ENCODE measurements at places on chromosomes 2 and 18. TPM values are rescaled to one million over a fixed set of nuclear protein-coding genes. Genes with fewer than 3 reads are reported as not detected.

RBM44 gene
- total RNA-seq = 0.63 TPM

GRCh38 chr18:58247363-58247834 lies 203.4 kb downstream of the NEDD4L start:
- H3K4me1 ChIP-seq = peaks cover 30% of the 10 kb centered on the region
- peaks cover 5% of the 10 kb centered on the region for H3K36me3 ChIP-seq
- DNase-seq = no peak
- H3K4me3 ChIP-seq = peak overlapping the region; percentile 48
- no peak overlapping the region for H3K27ac ChIP-seq

GRCh38 chr18:50696929-50697328 lies 122.9 kb downstream of the MRO start:
- H3K4me3 ChIP-seq = no peak overlapping the region
- H3K36me3 ChIP-seq = no peaks in the 10 kb centered on the region
- no peak overlapping the region for H3K27ac ChIP-seq
- H3K4me1 ChIP-seq = no peaks in the 10 kb centered on the region
- DNase-seq = no peak

- peak overlapping the region; percentile 11 for H3K27ac ChIP-seq
- no peaks in the 10 kb centered on the region for H3K36me3 ChIP-seq
- H3K4me1 ChIP-seq = peaks cover 16% of the 10 kb centered on the region
Observed at GRCh38 chr2:173990970-173991819, 26.0 kb upstream of the SP3 start.

DNA sequence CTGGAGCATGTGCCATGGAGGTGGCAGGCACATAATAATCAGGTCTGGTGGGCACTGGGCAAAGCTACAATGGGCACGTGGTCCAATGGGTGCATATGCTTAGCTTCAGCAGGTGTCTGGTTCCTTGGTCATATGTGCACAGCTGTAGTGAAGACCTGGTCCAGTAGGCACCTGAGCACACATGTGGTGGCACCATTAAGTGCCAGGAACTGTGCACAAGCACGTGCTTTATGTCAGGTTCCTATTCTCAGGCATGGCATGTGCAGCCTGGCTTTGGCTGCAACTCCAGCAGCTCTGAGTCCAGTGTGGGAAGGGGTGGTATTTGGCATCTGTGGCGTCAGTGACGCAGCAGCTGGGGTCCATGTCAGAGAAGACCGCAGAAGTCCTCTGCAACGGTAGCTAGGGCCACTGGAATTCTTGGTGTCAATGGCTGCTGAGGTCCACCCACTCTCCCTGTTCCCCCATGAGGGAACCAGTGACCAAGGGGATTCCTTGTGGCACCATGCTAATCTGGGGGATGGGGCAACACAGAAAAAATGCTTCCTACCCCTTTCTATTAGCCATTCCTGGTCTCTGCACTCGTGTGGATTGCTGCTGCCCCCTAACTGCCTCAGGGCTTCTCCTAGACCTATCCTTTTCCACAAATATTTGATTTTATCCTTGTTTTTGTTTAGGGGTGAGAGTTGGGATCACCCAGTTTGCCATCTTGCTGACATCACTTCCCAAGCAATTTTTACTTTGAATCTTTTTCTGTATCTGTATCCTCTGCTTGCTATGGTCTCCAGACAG lies 262.9 kb upstream of the MAP2 start:
- H3K4me1 ChIP-seq = no peaks in the 10 kb centered on the region
- H3K27ac ChIP-seq = no peak overlapping the region
- no peak for DNase-seq

GRCh38 chr2:239101807-239102206 lies 253.9 kb downstream of the TWIST2 start:
- no peak overlapping the region for H3K4me3 ChIP-seq
- no peaks in the 10 kb centered on the region for H3K4me1 ChIP-seq
- no peak overlapping the region for H3K27ac ChIP-seq
- peaks cover 4% of the 10 kb centered on the region for H3K36me3 ChIP-seq
- no peaks in the 10 kb centered on the region for H3K27me3 ChIP-seq

NEU2 gene
- not detected for total RNA-seq

GKN1 gene
- total RNA-seq = not detected

GRCh38 chr2:73021371-73022010 lies 50.0 kb downstream of the SFXN5 start:
- no peak overlapping the region for H3K4me3 ChIP-seq
- H3K27ac ChIP-seq = peak overlapping the region; percentile 47
- peaks cover 6% of the 10 kb centered on the region for H3K36me3 ChIP-seq

CLIP4 gene
- total RNA-seq = 22.1 TPM

TXNDC2 gene
- 0.11 TPM for total RNA-seq

DNA sequence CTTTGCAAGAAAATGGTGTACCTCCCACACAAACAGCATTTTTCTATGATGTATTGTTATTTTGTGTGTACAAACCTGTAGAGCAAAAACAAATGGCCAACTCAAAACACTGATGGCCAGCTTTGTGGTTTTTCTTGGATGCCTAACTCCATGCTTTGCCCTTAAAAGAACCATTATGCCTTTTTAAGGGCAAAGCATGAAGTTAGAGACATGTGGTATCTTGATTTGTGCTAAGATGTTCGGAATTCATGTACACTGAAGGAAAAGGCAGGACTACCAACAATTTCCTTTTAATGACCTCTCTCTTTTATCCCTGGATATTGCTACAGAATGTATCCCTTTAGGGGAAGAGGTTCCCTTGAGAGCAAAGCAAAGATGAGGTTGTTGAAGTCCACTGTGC lies 273.6 kb downstream of the SCG2 start:
- H3K27me3 ChIP-seq = no peaks in the 10 kb centered on the region
- H3K4me3 ChIP-seq = no peak overlapping the region
- H3K27ac ChIP-seq = no peak overlapping the region
- H3K4me1 ChIP-seq = no peaks in the 10 kb centered on the region

DNA sequence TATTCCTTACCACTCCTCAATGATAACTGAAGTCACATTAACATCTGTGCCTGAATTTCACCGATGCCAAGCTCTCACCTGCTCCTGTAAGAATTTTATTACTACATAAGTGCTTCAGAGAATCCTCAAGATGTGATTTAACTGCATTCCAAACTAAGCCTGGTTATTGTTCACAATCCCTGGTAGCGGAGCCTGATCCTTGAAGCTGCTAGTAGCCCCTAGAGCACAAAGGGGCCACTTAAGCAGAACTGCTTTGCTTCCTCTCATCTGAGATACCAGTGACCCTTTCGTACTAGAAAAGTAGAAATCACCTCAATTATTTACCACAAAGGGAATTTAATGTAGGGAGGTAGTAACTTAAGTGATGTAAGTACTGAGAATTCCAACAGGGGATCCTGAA lies 529.6 kb downstream of the CPS1 start:
- H3K36me3 ChIP-seq = no peaks in the 10 kb centered on the region
- no peak for DNase-seq
- no peaks in the 10 kb centered on the region for H3K4me1 ChIP-seq
- no peak overlapping the region for H3K27ac ChIP-seq

TPO gene
- not detected for total RNA-seq

DNA sequence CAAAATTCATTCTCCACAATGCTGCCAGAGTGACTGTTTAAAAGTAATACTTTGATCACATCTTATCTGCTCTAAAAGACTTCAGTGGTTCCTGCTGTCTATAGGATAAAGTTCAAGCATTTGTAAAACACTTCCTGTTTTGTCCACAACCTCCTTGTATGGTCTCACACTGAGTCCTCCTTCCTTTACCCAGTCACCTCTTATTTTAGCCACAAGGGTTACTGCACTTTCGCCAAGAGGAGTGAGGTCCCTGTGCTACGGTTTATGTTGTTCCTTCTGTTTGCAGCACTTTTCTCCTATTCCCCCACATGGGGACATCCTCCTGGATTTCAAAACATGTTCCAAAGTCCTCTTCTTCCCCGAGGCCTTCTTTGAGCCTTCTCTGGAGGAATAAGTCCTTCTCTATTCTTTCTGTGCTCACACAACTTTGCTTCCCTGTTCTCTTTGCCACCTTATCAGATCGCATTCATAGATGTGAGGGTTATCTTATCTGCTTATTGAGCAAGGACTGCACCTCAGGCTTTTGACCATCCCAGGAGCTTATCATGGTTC lies 112.2 kb upstream of the NABP1 start:
- H3K27me3 ChIP-seq = peaks cover 23% of the 10 kb centered on the region
- H3K4me3 ChIP-seq = no peak overlapping the region
- no peak overlapping the region for H3K27ac ChIP-seq

CCDC74B gene
- 1.7 TPM for total RNA-seq

TCF4 gene
- total RNA-seq = 73.5 TPM

DNA sequence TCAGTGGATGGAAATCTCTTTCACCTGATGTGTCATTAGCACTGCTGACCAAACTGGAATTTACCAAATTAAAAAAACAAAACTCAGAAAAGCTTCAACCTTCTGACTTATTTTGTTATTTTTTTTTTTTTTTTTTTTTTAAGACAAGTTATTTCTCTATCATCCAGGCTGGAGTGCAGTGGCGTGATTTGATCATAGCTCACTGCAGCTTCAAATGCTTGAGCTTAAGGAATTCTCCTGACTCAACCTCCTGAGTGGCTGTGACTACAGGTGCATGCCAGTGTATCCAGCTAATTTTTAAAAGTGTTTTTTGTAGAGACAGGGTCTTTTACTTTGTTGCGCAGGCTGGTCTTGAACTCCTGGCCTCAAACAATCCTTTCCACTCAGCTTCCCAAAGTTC lies 155.6 kb downstream of the LRRTM1 start:
- H3K36me3 ChIP-seq = no peaks in the 10 kb centered on the region
- no peaks in the 10 kb centered on the region for H3K4me1 ChIP-seq
- no peak for DNase-seq
- H3K27me3 ChIP-seq = no peaks in the 10 kb centered on the region
- H3K4me3 ChIP-seq = no peak overlapping the region

DNA sequence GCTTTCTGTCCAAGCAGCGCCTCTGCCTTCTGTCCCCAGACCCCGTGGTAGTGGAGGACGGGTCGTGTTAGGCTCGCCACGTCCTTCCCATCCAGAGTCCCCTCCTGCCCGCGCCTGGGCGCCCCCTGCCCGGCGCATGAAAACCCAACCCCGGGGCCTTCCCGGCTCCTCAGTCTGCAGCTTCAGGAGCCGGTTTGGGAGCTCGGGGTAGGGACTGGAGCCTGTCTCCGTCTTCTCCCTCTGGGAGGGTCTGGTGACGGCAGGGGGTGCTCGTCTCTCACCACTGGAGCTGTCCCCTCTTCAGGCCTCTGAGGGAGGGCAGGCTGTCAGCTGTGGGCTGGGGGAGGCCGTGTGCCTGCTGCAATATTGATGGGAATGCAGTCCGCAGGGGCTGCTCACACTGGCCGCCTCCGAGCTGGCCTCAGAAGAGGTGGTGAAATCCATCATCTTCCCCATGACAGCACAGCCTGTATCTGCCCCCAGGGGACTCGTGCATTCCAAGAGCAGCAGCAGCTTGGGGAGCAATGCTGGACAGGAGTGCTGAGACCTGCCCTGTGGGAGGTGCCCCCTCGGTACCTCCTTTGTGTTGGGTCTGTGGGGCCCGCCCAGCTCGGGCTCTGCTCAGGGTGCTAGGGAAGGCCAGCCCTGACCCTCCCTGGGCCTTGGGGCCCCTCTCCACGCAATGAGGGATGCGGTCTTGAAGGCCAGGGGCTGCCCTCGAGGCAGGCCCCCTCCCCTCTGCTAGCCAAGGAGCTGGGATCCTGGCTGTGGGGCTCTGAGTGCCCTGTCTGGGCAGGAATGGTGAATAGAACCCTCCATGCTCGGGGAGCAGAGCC lies 17.8 kb upstream of the KLHL30 start:
- H3K36me3 ChIP-seq = no peaks in the 10 kb centered on the region
- H3K4me1 ChIP-seq = no peaks in the 10 kb centered on the region
- DNase-seq = no peak
- peaks cover 6% of the 10 kb centered on the region for H3K27me3 ChIP-seq
- H3K27ac ChIP-seq = no peak overlapping the region
- no peak overlapping the region for H3K4me3 ChIP-seq

DNA sequence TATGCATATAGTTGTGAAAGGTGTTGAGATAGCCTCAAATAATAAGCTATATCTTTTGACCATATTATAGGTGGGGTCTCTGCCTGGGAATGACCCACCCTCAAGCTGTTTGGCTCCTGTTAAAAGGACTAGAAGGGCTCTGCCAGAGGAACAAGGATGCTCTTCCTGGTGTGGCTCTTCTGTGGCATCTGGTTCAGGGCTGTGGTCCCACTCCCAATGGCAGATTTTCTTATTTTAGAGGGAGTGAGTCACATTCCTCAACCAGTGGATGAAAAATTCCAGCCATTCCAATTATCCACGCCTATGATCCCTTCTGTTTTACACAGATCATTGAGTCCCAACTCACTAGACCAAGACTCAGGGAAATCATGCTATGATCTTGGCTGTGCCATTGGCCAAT lies 119.9 kb downstream of the PARD3B start:
- H3K27me3 ChIP-seq = no peaks in the 10 kb centered on the region
- H3K27ac ChIP-seq = no peak overlapping the region
- H3K4me3 ChIP-seq = no peak overlapping the region
- H3K36me3 ChIP-seq = peaks cover 5% of the 10 kb centered on the region
- H3K4me1 ChIP-seq = peaks cover 12% of the 10 kb centered on the region

DNA sequence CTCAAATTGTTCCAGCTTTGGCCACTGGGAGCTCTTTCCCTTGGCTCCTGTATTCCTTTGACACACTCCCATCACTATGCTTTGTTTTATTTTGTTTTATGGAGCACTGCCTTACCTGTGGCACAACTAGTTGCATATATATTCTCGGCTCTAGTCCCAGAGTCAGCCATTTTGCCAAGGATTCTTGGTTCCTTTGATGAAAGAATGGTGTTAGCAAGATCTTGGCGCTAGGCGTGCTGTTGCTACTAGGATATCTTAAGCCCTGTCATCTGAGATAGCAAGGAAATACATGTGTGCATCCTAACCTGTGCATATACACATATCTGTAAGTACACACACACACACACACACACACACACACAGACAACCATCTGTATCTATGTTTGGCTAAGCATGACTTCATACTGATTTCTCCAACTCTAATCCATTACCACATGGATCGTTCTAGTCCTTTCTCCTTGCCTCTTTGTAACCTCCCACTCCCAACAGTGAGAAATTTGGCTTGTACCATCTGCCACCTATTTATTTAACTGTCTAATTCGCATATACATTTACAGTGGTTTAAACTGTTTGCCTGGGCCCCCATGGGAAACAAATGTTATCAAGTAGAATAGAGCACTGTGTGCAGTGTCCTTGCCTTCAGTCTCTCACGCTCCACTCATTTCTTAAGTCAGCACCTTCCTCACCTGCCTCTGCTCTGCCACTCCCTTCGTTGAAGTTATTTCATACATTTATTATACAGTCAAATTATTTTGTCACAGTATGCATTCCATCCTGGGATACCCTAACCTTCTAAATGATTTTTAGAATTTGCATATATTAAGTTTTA lies 137.5 kb upstream of the MAP3K20 start:
- H3K27ac ChIP-seq = no peak overlapping the region
- H3K27me3 ChIP-seq = peaks cover 3% of the 10 kb centered on the region
- H3K4me3 ChIP-seq = no peak overlapping the region

GRCh38 chr2:116132833-116133232 lies 1681.7 kb upstream of the DDX18 start:
- H3K27me3 ChIP-seq = no peaks in the 10 kb centered on the region
- H3K36me3 ChIP-seq = no peaks in the 10 kb centered on the region
- DNase-seq = no peak
- H3K27ac ChIP-seq = no peak overlapping the region
- H3K4me3 ChIP-seq = no peak overlapping the region

CCBE1 gene
- total RNA-seq = 22.8 TPM

COL3A1 gene
- total RNA-seq = 8,171 TPM

GRCh38 chr2:118059919-118060478 lies 28.3 kb upstream of the INSIG2 start:
- H3K27ac ChIP-seq = no peak overlapping the region
- DNase-seq = no peak
- no peaks in the 10 kb centered on the region for H3K36me3 ChIP-seq

Data from osteocyte (in vitro differentiated cells).